NCI-H82 (cell line): ENCODE measurements at places on chromosomes 2 and 18.
A peak's percentile ranks its signal among the peaks of the same experiment; 100 is the strongest.

- DNase-seq = no peak
Observed at GRCh38 chr2:96861074-96861473, 3.3 kb upstream of the ANKRD39 start.

- no peak for DNase-seq
Observed at GRCh38 chr18:63928331-63928730, 20.6 kb downstream of the SERPINB10 start.

DNA sequence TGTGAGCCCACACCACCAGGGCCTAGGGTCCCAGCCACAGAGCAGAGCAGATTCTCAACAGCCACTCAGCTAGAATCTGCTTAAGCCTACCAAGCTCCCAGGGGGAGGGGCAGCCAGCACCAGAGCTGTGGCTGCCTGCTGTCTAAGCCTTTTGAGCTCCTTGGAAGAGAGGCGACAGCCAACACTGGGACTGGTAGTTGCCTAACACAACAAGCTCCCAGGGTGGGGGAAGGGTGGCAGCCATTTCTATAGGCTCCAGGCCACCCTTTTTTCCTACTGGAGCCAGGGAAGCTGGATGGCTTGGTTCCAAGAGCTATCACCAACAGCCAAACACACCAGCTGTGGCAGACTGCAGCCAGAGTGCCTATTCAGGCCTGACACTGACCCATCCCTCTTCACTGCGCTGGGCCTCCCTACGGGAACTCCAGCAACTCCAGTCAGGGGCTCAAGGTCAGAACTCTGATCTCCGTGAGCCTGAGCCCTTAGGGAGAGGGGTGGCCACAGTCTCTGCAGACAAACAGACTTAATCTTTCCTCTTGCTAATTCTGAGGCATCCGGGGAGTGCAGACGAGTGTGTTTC, 1824.3 kb upstream of the CELF4 start:
- peak; percentile 94 for DNase-seq

GRCh38 chr2:57696016-57696415, 350.6 kb upstream of the VRK2 start:
- no peak for DNase-seq

- peak; percentile 96 for DNase-seq
Observed at GRCh38 chr2:11743846-11744553, 2.4 kb upstream of the LPIN1 start.

- DNase-seq = no peak
Observed at GRCh38 chr2:171394164-171394740, 39.5 kb downstream of the METTL8 start.

DNA sequence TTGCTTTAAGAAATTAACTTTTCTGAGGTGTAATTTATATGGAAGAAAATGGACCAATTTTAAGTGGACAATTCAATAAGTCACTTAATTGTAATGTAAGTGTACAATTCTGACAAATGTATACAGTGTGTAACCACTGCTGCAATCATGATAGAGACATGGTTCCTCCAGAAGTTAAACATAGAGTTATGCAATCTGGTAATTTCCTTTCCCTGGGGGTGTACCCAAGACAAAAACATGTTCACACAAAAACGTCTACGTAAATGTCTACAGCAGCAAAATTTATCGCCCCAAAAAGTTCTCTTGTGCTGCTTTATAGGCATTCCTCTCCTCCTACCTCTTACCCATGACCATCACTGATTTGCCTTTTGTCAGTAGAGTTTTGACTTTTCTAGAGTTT, 141.5 kb downstream of the AQP4 start:
- no peak for DNase-seq

DNA sequence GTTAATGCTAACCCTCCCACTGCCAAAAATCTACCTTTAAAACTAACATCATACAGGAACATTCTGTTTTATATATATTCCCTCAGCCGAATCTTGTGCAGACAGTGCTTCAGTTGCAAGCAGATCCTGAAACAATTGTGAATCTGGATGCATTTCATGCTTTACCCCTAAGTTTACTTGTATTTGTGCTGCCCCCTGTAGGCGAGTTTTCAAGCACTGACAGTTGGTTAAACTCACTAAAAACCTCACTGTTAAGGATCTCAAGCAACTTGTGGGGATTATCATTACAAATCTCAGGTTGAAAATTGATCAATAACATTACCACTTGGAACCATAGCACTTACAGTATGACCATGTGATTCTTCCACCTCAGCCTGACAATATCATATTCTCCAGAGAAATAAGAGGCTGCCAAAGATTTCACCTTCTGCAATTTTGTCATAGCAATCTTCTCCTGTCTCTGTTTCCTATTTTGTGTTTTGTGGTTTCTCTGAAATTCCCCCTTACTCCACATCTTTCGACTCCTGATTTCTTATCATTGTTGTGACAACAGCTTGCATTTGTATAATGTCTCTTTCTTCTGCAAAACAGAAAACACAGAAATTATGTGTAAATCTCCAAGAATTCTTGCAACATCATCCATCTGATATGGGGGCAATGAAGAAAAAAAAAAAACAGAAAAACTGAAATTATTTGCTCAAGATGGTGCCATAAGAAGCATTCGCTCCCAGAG, 354.6 kb upstream of the SETBP1 start:
- DNase-seq = peak; percentile 79

DNA sequence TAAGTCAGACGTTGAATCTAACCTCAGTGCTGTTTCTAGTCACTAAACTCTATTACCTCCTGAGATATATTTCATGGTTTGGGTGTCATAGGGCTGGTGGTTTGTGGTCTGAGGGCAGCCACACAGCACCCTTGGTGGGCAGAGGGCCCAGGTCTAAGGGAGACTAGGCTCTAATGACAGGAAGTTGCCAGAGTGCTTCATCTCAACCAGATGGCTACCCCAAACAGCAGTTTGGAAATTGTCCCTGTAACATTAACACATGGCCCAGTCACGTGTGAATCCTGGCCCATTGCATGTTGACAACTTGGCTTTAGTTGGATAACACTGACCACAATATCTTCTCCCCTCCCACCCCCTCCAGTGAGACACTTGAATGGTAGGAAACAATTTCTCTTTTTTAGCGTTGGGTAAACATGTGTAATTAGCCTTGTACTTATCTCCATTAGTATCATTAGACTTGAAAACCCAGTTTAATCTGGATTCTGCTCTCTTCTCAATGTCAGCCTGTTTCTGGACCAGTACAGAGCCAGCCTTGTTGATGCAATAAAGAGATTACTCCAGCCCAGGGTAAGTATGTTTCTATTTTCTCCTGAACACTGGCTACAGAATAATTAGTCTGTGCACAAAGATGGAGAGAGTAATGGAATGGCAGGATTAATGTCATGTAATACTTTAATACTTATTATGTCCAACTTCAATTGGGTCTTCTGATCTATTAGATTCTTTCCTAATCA, 187.8 kb upstream of the SIX3 start:
- peak; percentile 96 for DNase-seq

DNA sequence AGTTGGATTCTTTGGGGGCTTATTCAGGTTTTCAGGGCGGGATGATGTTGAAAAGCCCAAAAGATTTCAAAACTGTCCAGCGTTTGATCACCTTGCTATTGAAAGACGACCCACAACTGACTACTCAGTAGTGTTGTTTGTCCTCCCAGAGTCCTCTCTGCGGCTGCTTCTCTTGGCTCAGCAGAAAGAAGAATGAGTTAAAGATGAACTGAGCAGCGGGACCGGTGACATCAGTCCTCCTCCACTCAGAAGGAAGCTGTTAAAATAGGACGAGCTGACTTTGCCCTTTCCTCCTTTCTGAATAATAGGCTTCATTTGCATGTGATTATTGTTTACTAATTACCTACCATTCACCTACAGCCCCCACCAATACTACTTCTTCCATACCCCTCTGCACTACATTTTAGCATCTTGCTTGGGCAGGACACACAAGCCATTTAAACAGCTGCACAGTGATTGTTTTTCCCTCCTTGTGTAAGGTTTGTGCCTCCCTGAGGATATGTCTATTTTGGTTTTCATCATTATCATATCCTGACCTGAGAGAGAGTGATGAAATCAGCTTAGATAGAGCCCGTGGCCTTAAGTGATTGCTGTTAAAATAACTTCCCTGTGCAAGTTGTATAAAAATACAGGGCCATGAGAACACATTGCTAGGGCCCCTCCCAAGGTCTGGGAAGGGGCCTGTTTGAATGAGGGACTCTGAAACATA, 261.8 kb downstream of the FHOD3 start:
- DNase-seq = no peak

DNA sequence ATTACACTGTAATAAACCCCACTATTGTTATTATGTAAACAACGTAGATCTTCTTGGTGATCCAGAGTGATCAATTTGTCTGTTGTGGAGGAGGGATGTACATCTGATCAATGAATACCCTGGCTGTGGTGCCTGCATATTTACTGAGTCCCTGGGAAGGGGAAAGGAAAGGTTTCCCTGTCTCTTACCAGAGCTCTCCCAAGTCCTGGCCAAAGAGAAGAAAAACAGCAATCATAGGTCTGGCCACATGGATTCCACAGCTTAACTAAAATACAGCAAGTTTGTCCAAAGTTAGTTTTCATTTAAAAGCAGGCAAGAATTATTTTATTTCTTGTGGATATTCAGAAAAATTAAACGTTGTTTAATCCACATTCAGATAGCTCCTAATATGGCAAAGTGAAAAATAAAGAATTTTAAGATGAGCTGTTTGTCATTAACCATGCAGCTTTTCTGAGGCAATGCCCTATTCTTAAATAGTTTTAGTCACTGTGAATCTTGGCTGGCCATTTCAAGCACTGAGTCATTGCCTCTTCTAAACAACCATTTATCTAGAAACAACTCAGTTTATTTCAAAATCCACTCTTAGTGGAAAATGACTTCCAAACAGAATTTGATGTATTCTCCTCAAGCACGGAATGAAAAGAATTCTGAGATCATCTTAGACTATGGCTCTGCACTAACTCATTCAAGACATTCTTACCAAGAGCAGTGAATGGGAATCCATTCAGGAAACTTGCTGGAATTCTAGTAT, 1004.4 kb upstream of the CDH2 start:
- no peak for DNase-seq

DNA sequence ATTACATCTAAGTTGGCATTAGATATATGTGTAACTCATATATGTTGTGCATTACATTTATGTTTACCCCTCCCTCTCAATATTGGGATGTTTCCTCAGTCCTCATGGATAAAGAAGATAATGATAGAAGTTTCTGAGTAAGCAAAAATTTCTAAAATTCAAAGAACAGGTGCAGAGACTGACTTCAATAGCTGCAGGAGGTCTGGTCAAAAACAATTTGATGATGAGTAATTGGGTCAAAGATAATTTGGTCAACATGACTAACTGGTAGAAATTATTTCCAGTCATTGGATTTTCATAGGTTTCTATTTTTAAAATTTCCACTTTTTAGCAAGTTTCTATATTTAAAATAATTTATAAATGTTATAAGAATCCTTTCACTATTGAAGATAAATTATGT, 1130.9 kb upstream of the SLC39A10 start:
- no peak for DNase-seq

- DNase-seq = no peak
Observed at GRCh38 chr2:217222309-217222910, 362.5 kb upstream of the TNP1 start.

DNA sequence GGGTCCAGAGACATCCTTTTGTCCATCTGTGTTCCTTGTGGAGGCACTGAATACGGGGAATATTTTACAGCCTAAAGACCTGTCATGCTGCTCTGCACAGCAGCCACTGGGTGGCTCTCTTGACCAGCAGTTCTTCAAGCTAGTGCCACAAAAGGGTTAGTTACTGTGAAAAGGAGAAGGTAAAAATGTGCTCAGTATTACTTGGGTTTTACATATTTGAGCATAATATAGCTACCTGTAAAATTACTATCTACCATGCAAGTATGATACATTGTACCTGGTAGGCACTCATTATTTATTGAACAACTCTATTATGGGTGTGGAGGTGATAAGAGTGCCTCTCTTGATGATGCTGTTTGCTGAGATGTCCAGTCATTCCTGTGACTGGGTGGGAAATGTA, 23.6 kb downstream of the FZD5 start:
- peak; percentile 89 for DNase-seq

- DNase-seq = peak; percentile 98
Observed at GRCh38 chr2:40202798-40203400, 249.0 kb downstream of the SLC8A1 start.

GRCh38 chr2:5791371-5791770, 99.2 kb downstream of the SOX11 start:
- DNase-seq = no peak

DNA sequence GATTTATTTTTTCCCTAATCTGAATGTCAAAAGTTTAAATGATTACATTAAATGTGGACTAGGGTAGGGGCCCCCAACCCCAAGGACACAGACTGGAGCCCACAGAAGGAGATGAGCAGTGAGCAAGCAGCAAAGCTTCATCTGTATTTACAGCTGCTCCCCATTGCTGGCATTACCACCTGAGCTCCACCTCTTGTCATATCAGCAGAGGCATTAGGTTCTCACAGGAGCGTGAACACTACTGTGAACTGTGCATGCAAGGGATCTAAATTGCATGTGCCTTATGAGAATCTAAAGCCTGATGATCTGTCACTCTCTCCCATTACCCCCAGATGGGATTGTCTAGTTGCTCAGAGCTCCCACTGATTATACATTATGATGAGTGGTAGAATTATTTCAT, 3.8 kb downstream of the MOB1A start:
- DNase-seq = no peak

GRCh38 chr18:36408606-36409005, 111.1 kb downstream of the FHOD3 start:
- no peak for DNase-seq

DNA sequence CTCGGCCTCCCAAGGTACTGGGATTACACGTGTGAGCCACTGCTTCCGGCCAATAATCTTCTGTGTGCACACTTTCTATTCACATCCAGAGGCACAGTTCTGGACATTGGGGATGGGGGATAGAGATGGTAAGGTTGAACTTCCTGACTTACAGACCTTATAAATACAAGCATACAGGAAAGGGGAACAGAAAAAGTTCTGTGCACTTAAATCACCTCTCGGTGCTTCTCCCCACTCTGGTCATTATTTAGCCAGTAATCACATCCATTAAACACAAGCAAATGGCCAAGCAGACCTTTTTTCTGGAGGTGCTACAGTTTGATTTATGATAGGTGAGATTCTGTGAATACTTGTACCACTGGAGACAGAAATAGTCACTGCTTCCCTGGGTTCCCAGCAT, 110.6 kb downstream of the CRIM1 start:
- DNase-seq = no peak

DNA sequence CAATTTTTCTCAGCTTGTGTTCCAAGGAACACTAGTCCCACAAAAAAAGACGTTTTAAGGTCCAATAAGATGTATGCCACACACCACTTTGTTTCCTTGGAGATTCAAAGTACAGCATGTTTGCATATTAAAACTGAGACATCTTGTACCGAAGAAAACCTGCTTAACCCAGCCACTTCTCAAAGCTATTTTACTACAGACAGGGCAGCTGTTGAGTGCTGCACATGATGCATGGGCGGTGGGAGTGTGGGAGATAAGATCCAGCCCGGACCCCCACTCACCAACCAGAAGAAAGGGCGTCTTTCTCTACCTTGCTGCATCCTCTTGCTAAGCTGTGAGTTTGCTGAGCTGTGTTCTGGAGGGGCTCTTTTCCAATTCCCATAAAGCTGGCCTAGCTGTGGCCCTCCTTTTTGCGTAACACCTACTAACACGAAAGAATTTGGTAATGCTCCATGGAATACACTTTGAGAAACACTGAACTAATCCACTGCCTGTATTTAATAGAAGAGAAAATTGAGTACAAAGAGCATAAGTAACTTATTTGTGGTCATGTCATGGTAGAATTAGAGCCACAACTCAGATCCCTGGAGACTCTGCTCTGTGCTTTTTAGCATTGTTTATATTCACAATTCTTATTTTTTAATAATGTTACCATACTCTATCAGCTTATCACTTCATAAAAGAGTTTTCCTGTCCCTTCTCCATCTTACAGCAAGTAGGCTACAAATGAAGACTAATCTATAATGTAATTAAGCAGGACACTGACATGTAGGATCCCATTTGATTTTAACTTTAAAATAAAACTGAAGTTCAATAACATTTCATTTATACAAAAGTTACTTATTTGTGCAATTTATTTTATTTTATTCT, 90.0 kb downstream of the PLEKHM3 start:
- DNase-seq = no peak
